NT2/D1 (cell line): ENCODE measurements at places on chromosomes 3 and 15.

DNA sequence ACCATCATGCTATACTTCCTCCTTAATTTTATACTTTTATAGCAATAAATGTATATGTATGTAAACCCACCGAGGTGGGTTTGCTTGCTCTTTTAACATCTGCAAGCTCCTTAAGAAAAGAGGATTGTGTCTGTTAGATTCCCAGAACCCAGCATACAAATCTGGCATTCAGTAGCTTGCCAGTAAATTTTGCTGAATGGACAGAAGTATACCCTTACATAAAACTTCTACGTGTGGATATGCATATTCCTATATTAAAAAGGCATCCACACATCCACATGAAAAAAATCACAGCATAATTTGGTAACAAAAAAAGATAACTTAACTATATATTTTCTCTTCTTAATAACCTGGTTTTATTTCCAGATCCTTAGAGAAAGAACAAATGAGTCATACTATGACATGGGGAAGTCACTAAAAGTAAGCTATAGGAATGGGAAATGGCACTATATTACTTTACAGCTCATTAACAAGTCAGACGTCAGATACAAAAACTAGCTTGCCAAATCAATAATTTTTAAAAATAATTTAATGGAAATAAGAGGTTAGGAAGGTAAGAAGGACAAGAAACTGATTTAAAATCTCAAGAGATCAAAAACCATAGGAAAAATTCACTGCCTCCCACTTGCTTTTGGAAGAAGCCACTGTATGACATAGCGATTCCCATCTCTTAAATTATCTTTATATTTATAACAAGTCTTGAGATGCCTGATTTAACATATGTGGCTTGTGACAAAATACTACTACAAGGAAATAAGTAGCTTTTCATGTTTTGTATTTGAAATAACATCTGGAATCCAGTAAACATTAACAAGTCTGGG is 68.7 kb downstream of the SUMF1 start:
- no peak for DNase-seq

GRCh38 chr15:37397266-37398022 is 297.1 kb upstream of the MEIS2 start:
- no peak for DNase-seq

DNA sequence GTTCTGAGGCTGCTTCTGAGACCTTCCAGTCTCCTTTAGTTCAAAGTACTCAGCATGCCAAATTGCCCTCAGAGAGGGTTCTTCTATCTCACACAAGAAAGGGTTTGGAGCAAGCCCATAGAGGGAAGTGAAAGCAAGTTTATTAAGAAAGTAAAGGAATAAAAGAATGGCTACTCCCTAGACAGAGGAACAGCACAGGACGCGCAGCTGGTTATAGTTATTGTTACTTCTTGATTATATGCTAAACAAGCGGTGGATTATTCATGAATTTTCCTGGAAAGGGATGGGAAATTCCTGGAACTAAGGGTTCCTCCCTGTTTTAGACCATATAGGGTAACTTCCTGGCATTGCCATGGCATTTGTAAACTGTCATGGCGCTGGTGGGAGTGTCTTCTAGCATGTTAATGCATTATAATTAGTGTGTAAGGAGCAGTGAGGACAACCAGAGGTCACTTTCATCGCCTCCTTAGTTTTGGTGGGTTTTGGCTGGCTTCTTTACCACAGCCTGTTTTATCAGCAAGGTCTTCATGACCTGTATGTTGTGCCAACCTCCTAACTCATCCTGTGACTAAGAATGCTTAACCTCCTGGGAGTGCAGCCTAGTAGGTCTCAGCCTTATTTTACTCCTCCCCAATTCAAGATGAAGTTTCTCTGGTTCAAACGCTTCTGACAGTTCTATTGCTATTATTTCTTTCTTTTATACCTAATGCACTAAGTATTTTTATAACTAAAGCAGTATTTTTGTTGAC is 26.3 kb downstream of the SCN11A start:
- DNase-seq, result no peak

GRCh38 chr15:89656116-89656815 is 999 bp upstream of the KIF7 start:
- DNase-seq, result no peak

DNA sequence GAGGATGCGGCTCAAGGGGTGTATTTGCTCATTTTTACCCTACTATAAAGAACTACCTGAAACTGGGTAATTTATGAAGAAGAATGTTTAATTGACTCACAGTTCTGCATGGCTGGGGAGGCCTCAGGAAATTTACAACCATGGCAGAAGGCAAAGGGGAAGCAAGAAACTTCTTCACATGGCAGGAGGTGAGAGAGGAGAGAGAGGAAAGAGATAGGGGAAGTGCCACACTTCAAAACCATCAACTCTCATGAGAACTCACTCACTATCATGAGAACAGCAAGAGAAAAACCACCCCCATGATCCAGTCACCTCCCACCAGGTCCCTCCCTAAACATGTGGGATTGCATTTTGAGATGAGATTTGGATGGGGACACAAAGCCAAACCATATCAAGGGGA is 192.7 kb downstream of the DIPK2A start:
- DNase-seq, result no peak

DNA sequence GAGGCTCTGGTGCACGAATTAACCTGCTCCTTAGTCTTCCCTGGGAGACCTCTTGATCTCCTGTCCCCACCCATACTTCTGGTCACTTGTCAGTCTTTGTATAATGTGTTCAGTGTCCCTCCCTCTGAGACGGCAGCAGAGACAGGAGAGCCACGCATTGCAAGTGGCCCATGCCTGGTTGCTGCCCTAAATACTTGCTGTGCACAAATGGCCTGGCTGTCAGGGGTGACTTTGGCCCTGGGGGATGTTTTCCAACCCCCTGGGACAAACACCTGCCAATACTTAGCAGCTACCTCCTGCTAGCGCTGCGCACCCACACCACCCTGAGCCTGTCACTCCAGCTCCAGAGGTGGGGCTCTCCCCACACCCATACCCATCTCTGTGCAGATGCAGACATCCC is 17.2 kb downstream of the KLF13 start:
- no peak for DNase-seq

DNA sequence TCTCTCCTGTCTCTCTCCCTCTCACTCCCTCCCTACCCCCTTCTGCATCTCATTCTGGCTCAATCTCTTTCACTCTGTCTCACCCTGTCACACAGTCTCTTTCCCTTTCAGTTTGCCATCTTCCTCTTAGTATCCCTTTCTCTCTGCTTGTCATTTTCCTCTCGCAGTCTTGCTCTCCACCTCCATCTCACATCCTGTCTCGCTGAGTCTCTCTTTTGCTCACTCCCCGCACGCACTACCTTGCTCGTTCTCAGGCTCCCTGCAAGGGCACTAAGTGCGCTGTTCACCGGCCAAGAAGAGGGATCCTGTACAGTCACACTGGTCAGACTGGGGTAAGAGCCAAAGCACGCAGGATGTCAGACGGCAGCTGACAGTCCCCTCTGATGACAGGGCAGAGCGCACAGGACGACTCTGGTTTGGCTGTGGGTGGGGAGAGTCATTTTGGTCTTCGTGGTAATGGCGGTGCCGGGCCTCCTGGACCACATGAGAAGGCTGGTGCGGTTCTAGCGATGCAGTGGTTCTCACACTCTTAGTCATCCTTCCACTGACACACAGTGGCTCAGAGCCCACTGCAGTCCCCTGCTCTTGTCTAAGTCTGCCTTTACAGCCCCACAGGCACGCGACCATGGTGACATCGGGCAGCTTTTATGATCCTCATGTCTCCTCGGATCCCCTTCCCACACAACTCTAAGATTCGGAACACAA is 356.8 kb downstream of the FOXP1 start:
- DNase-seq, result no peak

GRCh38 chr3:197749315-197749600 is 425 bp upstream of the FYTTD1 start:
- DNase-seq, result no peak

DNA sequence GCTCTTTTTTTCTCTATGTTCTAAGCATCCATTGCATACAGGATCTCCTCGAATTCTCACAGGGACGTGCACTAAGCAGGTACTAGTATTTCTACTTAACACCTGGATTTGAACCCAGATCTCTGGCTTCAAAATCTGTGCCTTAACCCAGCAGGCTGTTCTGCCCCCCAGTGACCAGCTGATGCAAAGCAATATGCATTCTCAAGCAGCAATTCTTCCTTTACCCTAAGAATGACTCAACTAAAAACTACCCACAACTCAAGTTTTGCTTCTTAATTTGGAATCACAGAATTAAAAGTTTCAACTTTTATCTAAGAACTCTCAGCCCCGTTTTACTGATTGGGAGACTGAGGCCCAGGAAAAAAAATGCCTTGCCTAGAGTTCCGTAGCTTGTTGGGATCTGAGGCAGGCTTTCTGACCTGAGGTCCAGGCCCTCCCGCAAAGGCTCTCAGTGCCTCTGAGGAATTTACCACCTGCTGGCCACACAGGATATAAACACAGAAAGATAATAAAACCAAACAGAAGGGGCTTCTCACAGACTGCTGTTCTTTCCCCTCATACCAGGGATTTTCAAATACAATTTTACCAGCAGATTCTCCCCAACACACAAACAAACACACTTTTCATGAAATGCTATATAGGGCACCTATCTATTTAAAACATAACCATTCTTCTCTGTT is 115.4 kb upstream of the RAD18 start:
- peak; percentile 15 for DNase-seq

- DNase-seq, result no peak
Measured at GRCh38 chr15:52695154-52695553, 16.0 kb upstream of the ATOSA start.

DNA sequence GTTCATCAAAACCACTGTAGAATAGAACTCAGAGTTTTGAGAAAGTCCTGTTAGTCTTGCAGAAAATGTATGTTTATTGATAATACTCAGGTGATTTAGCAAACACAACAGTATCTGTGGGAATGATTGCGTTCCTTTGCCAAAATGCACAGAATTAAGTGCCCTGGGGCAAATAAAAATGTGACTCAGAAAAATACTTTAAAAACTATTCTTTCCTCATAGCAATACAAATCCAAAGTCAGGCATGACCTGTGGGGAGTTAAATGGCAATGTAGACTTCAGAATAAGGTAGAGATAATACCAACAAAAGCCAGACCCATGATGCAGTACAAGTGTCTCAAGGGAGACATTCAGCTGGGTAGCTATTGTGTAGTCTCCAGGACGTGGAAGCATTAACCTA is 72.3 kb upstream of the SNTN start:
- DNase-seq, result no peak

DNA sequence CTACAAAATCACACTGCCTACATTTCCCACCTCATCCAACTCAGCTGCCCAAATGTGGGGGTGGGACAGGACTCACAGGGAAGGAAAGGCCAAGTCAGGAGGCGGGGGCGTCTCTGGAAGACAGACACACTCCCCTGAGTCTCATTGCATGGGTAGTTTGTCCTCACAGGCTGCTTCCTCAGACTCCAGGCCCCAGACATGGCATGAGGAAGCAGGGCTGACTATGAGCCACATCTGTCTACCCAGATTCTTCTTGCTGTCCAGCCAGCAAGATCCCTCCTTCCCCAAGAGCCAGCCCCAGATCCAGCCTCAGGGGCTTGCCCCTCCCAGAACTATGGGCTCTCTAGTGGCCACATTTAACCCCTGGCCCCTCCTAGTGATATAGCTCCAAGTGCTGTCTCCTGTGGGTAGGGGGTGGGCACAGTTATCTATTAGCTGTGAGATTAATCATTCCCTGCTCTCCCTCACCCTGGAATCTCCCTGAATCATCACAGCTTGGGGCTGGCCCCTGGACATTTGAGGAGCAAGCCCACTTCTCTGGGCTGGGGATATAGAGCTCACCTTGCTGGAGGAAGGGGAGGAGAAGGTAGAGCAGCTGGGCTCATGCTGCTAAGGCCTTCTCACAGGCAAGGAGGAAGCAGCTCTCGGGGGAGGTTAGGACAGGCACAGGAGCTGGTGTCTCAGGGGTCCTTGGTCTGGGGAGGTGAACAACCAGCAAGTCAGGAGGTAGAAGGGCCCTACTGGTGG is 2.1 kb upstream of the CCDC33 start:
- DNase-seq, result no peak

DNA sequence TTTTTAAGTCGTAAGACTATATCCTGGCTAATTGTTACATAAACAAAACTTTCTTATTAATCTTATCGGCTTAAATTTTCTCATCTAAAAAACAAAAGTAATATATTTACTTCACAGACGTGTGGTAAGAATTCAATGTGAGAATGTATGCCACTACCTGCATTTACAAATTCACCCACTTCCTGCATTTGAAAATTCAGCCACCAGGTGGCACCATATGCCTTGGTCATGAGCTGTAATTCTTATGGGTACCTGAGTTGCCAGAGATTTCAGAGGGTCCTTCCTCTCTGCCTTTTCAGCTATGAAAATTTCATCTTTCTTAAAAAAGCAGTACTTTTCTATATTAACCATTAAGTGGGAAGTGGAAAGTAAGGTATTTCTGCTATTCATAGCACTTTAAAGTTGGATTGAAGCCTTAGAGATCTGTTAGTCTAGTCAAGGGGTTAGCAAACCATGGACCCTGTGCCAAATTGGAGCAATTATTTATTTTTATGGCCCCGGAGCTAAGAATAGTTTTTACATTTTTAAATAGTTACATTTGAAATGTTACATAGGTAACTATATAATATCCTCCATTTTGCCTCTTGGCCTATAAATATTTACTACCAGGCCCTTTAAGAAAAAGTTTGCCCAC is 127.8 kb downstream of the HCN4 start:
- peak; percentile 68 for DNase-seq

DNA sequence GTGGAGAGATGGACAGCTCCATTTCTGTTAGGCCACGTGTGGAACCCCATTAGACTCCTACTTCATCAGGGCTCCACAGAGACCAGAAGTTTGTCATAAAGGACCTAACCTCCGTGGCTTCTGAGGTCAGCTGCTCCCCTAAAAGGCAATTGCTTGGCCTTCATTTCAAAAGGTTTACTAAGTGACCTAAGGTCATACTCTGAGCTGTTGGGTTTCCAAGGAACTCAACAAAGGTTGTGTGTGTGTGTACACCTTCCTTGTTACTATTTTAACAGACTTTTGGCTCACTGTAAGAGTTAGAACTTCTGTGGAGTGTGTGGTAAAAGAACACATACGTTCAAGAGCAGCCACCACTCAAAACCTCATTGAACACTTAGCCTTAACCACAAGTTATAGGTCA is 73.9 kb downstream of the SEC22A start:
- DNase-seq, result no peak

- no peak for DNase-seq
Measured at GRCh38 chr3:148307443-148307843, 390.3 kb upstream of the AGTR1 start.

- DNase-seq, result no peak
Measured at GRCh38 chr3:113194823-113195401, 16.4 kb upstream of the BOC start.

- DNase-seq, result no peak
Measured at GRCh38 chr15:74826364-74826819, at the start of gene CPLX3. Gene CPLX3 (plus strand): TSS chr15:74826627. CDS start chr15:74826704, 77 bp downstream.
